ENCODE measurements at places on chromosomes 7 and 10.

GRCh38 chr7:132009778-132010177, 453.4 kb upstream of the PODXL start:
- DNase-seq: no peak

DNA sequence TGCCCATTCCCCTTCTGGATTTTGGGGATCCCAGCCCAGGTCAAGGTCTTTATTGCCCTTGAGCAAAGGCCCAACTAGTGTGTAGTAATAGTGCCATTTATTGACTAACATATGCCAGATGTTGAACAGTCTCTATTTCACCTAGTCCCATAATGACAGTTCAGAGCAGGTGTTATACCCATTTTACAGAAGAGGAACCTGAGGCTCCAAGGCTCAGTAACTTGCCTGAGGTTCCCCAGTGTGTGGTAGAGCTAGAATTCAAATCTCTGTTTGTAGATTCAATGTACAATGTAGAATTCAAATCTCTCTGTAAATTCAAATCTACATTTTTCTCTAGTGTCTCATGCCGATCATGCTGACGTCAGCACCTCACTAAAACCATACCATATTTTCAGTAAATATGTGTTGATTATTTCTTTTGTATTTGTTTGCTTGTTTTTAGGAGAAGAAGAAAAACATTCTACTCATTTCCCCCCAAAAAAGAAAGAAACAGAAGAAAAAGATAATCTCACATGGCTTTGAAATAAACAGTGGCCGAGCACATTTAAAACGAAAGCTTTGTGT, 329.7 kb downstream of the PRPF18 start:
- DNase-seq: no peak

DNA sequence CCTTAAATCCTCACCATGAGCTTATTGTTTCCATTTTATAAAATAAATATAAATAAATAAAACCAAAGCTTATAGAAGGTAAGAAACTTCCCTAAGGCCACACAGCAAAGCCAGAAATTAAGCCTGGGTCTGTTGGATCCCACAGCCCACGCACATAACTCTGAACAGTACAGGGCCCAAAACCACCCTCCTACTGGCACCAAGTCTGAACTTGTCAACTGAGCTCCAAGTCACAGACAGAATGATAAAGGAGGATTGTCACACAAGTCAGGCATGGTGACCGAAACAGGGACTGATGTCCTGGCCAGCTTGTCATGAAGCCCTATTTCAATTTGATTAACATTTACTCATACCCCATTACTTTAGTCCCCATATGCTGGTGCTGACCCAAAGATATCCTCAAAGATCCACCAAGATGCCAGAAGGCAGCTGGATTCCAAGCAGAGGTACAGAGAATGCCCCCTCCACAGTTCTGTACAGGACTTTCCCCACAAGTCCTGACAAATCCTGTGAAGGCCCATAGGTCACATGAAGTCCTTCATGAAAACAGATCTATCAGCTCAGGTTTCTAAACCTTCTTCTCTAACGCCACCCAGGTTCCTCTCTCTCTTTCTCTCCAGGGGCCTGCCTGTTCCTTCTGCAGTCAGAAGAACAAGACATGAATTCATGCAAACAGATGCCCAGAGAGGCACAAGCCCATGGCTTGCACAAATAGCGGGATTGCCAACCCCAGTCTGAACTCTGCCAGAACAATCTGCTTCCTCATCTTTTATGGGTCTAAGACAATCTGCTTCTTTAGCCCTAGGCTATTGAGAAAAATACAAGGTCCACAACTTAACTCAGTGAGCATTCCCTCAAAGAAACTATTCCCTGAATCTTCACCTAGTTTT, 60.9 kb downstream of the GLI3 start:
- DNase-seq: no peak

GRCh38 chr7:79504607-79505389, 51.3 kb upstream of the MAGI2 start:
- DNase-seq: no peak

GRCh38 chr7:99789441-99790070, 5.6 kb upstream of the CYP3A4 start:
- DNase-seq: no peak

- no peak for DNase-seq
Measured at GRCh38 chr7:93429563-93429962, 145.0 kb downstream of the CALCR start.

GRCh38 chr7:151454932-151455530, 15.1 kb upstream of the CRYGN start:
- DNase-seq: no peak
